ENCODE measurements at places on chromosomes 12 and 14.

- peak; percentile 38 for DNase-seq
These were observed 406 bp downstream of the TMEM263 start for GRCh38 chr12:106956048-106956578.

GRCh38 chr14:99524804-99525698, 43.8 kb downstream of the CCNK start:
- no peak for DNase-seq

DNA sequence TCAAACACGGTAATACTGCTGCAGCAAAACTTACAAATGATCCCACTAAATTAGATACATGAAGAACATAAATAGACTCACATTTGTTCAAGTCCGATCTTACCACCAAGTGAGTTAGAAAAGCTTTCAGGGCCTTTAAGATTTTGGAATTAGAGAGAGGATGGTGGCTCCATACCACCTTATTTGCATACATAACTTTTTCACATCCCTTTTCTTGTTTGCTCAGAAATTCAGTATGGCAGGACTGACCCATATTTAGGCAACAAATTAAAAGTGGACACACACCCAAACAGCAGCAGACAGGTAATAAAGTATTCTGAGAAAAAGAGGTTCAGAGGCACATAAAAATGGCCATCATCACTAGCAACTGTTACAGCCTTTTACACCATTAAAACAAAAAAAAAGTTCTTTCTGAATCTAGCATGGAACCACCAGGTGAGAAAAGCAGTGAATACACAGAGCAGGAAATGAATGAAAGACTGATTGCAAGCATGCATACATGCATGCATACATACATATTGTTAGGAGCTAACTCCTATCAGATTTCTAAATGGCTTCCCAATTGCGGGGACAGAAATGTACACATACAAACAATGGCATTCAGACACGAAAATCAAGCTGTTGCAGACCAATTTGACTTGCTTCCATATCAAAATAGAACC, 23.3 kb downstream of the STXBP6 start:
- no peak for DNase-seq

GRCh38 chr12:15634010-15634683, 155.0 kb downstream of the EPS8 start:
- DNase-seq: no peak

GRCh38 chr12:105704787-105705186, 374.3 kb downstream of the C12orf75 start:
- no peak for DNase-seq

GRCh38 chr14:99734406-99735051, 50.4 kb downstream of the CYP46A1 start:
- no peak for DNase-seq

GRCh38 chr12:103908246-103908541, 22.0 kb upstream of the HSP90B1 start:
- no peak for DNase-seq

GRCh38 chr12:56164345-56164729, 6.2 kb downstream of the MYL6 start:
- no peak for DNase-seq

Data from stimulated activated CD4-positive, alpha-beta T cell treated with anti-CD3 and anti-CD28 coated beads, Interleukin-15, amount 100 ng/mL, for 48 hours (primary cell).